ENCODE measurements at places on chromosomes 13 and 19.

DNA sequence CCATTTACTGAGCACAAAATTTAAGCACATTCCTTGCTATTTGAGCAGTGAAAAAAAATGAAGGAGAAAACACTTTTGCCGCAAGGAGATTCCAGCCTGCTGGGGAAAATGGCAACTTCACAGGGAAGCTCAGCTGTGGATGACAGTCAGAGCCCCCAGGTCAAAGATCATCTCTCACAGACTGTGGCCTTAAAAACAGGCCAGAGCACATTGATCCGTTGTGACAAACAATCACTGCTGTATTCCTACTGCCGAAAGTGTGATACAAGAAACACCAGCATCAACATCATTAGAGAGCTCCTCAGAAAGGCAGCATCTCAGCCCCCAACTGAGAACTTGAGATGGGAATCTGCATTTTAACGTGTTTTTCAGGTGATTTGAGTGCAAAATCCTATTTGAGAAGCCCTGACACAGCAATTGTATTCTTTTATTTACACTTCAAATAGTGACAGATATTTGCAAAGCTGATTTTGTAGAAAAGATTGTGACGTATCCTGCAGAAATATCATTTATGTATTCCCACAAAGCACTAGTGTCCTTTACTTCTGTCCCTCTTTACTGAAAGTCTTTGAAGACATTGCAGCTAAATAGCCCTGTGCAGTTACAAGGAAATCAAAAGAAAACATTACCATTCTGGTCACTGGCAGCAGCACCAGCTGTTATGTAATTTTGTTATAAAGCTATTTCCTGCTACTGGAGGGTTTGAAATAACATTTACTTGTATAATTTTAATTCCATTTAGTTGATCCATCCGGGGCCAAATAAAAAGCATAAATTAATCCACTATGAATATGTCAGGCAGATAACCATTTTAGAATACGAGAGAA, 652.0 kb downstream of the LIG4 start:
- DNase-seq: no peak

DNA sequence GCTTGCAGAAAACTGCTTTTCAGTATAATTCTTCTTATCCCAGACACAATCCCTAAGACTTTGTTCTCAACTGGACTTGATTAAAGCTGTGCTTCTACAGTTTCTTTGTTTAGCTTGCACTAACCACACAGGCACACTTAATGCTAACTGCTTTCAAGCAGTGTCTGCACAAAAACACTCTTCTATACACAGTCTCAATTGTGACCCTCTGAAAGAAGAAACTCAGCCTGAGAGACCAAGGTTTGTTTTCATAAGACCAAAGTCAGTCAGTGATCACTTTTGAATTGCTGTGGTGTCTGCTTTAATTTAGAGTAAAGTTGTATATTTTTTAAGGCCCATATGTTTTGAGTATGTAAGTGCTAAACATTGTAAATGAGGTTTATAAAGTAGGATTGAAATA, 431.2 kb downstream of the KCTD12 start:
- no peak for DNase-seq

DNA sequence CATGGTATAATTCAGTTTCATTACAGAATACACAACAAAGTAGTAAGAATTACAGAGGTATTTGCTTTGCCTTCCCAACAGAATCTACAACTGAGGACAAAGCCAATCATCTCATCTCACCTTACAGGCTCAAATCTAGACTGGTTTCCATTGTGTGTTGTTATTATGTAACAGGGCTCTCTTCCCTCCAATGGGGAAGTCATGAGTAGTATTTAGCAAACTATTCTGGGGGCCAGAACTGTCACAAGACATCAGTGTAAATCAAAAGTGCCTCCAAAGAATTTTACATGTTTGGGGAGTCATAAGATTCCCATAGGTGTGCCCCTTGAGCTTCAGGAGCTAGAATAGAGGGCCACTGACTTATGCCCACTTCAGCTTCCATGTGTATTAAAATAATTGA, 187.0 kb upstream of the EDNRB start:
- DNase-seq: no peak

DNA sequence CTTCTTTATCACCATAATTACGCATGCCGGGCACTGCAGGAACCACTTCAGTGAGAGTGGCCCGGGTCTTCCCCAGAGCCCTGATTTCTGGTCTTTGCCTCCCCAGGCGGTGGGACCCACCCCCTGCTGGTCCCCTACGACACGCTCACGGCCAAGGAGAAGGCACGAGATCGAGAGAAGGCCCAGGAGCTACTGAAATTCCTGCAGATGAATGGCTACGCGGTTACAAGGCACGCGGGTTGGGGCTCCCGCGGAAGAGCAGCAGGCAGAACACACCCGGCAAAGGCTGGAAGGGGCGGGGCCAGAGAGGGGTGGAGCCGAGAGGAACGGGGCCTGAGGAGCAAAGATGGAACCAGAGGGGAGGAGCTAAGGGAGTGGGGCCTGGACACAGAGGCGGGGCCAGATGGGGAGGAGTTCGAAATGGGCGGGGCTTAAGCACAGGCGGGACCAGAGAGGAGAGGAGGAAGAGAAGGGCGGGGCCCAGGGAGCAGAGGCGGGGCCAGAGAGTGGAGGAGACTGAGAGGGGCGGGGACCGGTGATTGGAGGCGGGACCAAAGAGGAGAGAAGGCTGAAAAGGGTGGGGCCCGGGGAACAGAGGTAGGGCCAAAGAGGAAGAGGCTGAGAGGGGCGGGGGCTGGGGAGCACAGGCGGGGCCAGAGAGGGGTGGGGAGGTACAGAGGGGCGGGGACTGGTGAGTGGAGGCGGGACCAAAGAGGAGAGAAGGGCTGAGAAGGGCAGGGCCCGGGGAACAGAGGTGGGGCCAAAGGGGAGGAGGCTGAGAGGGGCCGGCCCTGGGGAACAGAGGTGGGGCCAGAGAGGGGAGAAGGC, 73.4 kb downstream of the RYR1 start:
- peak; percentile 99 for DNase-seq

DNA sequence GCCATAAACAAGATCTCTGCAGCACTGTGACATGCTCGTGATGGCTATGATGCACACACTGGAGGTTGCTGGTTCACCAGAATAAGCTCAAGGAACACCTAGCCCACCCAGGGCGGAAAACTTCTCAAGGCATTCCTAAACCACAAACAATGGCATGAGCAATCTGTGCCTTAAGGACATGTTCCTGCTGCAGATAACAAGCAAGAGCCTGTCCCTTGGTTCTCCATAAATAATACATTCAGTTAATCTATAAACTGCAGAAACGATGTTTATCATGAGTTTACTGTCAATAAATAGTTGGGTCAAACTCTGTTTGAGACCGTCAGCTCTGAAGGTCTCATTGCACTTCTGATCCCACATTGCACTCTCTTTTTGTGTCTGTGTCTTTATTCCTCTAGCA, 18.6 kb upstream of the ZNF266 start:
- DNase-seq: no peak

- no peak for DNase-seq
These were observed 360.6 kb upstream of the TMTC4 start for GRCh38 chr13:101035119-101035620.

DNA sequence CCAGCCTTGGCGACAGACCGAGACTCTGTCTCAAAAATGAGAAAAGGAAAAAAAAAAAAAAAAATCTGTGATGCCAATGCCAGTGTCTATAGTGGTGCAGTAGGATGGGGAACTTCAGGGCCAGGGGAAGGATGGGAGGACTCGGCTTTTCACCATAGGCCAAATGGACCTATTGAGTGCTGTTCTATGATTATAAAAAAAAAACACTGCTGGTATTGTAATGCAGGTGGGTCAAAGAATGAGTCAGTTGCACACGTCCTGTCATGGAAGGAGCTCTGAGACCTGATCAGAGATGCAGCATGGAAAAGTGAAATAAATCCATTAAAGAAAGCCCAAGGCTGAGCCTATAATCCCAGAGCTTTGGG, 7.0 kb downstream of the DNAJB1 start:
- no peak for DNase-seq

- DNase-seq: no peak
These were observed 317.2 kb downstream of the DCT start for GRCh38 chr13:94162289-94162688.

DNA sequence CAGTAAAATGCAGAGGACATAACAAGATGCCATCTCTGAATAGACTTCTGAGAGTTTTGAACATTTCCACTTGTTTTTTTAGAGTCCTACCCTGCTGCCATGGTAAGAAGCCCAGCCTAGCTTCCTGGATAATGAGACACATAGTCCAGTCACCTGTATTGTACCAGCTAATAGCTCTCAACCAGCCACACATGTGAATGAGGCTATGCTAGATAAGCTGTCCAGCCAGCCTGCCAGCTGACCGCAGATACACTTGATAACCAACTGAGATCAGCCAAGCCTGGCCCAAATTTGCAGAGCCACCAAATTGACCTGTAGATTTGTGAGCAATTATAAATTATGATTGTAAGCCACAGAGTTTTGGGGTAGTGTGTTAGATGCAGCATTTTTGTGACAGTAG, 10.7 kb downstream of the RFXAP start:
- DNase-seq: no peak

DNA sequence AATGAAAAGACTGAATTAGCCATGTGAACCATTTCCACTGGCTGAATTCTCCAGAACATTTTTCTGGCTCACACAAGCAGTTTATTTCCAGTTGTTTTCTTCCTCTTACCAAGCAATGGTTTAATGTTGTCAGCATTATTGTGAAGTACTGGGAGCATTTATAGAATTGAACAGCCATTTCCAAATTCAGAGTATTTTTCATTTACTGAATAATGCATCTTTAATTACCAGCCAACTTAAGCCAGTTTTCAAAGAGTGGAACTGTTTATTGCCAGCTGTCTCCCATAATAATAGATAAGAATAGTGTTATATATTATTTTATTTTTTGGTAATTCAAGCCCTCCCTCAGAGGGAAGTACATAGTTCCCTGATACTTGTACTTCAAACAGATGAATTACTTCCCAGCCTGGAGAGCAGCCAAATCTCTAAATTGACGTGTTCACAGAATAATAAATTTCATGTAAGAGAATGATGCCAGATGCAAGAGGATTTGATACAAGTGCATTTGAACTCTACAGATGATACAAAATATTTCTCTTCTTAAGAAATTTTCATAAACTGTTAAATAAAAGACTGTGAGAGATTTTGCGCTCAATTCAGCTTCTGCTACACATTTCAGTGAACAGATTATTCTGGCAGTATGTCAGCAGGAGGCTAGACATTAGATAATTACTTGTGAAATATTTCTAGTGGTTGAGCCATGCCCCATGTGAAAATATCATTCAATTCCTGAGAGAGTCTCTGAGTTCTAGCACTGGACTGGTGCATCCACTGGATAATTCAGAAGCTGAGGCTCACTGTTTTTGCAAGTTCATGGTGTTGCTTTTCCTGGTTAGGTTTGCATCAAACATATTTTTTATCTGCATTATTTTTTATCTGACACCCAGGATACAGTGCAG, 315.9 kb downstream of the SLC7A1 start:
- no peak for DNase-seq

DNA sequence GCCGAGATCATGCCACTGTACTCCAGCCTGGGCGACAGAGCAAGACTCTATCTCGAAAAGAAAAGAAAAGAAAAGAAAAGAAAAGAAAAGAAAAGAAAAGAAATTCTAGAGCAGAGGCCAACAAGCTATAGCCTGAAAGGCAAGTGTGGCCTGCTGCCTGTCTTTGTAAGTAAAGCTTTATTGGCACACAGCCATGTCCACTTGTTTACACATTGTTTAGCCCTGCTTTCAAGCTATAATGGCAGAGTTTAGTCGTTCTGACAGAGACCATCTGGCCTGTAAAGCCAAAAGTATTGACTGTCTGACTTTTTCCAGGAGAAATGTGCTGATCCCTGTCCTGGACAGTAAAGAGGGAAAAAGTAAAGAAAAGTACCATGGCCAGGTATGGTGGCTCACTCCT, 18.3 kb downstream of the NWD1 start:
- DNase-seq: no peak

- DNase-seq: no peak
These were observed 392.8 kb downstream of the SLITRK6 start for GRCh38 chr13:85406269-85406975.

DNA sequence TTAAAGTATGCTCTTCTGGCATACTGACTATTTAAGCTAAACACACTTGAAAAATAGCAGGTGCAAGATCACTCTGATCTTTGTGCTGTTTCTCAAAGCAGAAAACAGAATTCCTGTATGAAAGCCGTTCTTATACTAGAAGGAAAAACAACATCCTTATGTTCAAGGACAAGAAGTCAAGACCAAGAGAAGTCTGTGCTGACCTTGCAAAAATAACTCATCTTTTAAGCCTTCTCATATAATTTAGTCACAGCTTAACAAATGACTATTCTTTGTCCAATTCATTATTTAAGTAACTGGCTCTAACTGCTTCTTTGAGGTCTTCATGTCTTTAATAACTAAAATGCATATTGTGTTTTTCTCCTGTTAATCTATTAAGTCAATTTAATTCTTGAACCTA, 2750.2 kb upstream of the PCDH20 start:
- DNase-seq: no peak

- DNase-seq: no peak
These were observed 72.4 kb upstream of the NBEA start for GRCh38 chr13:34869696-34870095.

DNA sequence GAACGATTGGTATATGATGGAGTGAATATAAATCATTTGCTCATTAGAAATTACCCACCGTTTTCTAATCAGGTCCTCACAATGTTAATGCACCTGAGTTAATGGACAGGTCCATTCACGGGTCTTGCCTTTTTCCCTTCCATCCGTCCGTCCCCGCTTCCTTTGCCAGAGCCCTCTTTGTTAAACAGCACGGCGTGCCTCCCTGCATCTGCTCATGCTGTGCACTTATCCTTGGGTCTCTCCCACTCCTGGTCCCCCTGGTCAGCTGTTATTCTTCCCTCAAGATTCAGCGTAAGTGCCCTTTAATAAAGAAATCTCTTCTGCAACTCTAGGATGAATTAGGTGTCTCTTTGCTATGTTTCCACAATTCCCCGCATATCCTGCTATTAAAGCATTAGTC, 324.5 kb downstream of the DNAJC15 start:
- no peak for DNase-seq

GRCh38 chr19:2983351-2984214, 6.2 kb downstream of the TLE6 start:
- no peak for DNase-seq

- no peak for DNase-seq
These were observed 25.8 kb downstream of the CFAP97D2 start for GRCh38 chr13:114204894-114205293.

DNA sequence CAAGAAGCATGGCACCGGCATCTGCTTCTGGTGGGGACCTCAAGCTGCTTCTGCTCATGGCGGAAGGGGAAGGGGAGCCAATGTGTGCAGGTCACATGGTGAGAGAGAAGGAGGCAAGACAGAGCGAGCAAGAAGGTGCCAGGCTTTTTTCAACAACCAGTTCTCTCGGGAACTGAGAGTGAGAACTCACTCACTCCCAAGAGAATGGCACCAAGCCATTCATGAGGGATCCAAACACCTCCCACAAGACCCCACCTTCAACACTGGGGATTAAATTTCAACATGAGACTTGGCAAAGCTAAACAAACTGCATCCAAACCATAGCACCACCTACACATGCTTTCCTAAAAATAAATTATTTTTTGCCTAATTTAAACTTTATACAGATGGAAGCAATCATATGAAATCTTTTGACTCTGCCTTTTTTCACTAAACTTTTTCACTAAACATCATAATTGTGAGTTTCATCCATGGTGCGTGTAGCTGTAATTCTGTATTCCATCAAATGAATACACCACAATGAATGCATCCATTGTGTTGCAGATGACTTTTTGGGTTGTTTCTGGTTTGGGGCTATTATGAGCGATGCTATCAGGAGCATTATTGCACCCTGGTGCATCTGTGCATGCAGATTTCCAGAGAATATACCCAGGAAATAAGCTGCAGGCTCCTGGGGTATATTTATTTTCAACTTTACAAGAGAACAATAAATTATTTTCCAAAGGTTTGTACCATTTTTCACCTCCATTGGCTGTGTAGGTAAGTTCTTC, 14.6 kb upstream of the IPO5 start:
- no peak for DNase-seq

- no peak for DNase-seq
These were observed 338.0 kb downstream of the TEX29 start for GRCh38 chr13:111658145-111659100.

Data from activated CD4-positive, alpha-beta T cell treated with anti-CD3 and anti-CD28 coated beads for 48 hours (primary cell).